ENCODE measurements at places on chromosomes 6 and 20.
A peak's percentile ranks its signal among the peaks of the same experiment; 100 is the strongest.

DNA sequence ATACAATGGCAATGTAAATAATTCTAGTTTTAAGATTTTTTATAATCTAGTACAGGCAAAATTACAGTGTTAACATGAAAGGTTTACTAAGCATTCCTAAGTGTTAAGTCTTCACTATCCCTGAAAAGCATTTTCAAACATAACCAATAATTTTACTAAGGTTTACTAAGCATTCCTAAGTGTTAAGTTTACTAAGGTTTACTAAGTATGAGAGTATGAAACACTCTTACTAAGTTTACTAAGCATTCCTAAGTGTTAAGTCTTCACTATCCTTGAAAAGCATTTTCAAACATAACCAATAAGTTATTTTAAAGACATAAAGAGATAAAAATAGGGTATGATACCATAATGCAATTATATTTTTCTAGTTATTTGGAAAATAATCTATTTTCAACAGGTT, 82.6 kb downstream of the PRSS35 start:
- no peak for DNase-seq

- DNase-seq: no peak
Measured at GRCh38 chr6:143952947-143953701, 54.9 kb downstream of the PLAGL1 start.

- DNase-seq: no peak
Measured at GRCh38 chr6:156804402-156804801, 27.2 kb downstream of the ARID1B start.

DNA sequence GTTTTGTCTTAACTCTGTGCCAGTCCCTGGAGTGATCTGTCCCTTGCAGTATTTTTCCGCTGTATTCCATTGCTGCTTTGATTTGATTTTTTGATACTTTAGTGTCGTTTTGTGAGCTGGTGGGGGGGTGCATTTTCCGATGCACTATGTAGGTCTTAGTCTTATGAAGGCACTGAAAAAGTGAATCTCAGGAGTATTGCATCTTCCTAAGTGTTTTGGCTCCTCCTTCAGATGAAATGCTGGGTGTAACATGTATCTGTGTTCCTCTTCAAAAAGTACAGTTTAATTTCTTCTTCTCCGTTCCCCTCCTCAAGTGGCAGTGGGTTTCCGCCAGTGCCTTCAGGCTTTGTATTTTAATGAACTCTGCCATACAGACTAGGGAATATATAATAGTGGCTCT, 580.7 kb upstream of the GJE1 start:
- no peak for DNase-seq

- peak; percentile 54 for DNase-seq
Measured at GRCh38 chr20:44080646-44081267, 106.2 kb downstream of the JPH2 start.

DNA sequence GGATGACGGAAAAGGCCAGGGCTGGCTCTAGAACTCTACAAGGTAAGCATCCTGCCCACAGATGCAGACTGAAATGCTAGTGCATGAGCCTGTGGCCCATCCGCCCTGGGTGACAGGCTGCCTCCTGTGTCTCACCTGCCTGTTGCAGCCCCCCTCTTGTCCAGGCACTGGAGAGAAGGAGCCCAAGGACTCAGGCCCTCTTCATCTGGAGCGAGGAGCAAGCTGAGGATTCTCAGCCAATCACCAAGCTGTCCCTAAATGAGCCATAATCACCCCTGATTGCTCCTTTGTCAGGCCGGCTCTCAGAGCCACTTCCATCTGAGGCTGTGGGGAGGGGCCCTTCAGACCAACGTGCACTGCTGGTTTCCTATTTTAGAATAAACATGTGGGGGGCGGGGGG, 10.0 kb upstream of the SLC32A1 start:
- no peak for DNase-seq

Data from CMK (cell line).